ENCODE measurements at places on chromosomes 3 and 15.

DNA sequence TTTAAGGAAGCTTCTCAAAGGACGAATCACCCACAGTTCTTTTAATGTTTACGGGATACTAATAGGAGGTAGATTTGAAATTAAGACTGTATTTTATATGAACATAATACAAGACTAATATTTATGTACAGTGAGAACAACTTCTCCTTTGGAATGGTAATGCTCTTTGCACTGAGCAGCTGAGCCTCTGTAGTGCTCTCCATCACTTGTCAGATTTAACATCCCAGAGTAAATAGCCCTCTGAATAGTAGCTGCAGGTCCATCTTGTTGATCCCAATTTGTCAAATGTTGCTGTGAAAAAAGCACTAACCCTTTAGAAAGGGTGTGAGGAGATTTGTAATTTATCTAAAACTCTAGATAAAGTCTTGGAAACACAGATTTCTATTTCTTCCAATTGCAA is 351.4 kb upstream of the KCNMB2 start:
- no peak for DNase-seq

DNA sequence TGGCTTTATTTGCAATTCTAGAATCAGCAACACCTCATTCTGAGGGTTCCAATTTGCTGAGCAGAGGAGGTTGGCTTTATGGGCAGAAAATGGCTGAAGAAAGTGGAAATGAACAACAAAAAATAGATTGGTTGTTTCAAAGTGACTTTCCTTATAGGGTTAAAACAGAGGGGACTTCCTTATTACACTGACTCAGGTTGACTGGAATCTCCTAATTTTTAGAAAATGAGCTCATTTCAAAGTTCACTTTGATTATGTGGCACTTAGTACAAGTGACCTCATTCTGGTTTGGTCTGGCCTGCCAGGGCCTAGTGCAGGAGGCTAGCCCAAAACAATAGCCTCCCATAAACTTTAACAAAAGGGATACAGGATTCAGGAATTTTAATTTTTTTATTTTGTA is 41.4 kb downstream of the NFKBIZ start:
- no peak for DNase-seq

GRCh38 chr3:179321668-179322285 is 1.1 kb upstream of the ZNF639 start:
- no peak for DNase-seq

DNA sequence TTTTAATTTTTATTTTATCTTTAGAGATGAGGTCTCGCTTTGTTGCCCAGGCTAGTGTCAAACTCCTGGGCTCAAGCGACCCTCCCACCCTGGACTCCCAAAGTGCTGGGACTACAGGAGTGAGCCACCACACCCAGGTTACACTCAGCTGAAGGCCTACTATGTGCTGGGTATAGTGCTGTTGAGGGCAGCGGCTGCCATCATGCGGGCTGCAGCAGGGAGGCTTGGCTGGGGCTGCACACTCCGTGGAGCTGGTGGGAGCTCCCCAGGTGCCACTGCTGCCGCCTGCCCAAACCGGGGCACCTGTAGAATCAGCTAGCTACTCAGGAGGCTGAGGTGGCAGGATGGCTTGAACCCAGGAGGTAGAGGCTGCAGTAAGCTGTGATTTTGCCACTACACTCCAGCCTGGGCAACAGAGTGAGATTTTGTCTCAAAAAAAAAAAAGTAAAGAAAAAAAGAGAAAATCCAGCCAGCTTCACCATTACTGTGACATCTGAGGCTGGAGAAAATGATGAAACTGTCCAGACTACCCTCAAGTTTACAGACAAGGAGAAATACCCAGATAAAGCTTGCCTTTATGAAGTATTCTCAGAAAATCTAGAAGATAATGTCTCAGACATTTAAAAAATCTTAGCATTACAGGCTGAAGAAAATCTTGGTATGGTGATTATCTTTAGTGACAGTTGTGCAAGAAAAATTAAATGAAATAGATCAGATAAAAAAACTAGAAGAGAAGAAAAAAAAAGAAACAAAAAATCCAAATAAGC is 42.1 kb downstream of the CRABP1 start:
- no peak for DNase-seq
